ENCODE measurements at places on chromosomes 7 and 10.

GRCh38 chr7:146131701-146132100, 15.1 kb downstream of the CNTNAP2 start:
- no peak for DNase-seq

- DNase-seq, result peak; percentile 65
These were observed 26.4 kb downstream of the CDK6 start for GRCh38 chr7:92809760-92810573.

- DNase-seq, result no peak
These were observed 375 bp upstream of the FGF8 start for GRCh38 chr10:101776161-101776817.

DNA sequence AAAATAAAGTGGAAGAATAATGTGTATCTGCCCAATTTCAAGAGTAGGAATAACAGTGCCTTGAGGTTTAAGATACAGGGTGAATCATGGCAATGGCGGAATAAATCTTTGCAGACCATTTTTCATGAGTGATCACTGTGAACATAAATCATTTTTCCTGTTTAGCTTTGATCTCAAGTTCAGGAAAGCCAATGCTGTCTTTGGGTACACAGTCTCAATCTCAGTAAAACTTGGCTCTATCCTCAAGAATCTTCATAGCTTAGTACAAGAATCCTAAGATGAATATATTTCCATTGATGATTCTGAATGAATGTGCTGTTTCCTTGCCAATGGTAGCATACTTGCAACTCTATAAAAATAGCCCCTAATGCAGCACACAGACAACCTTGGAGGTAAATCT, 6.8 kb downstream of the NAMPT start:
- no peak for DNase-seq

All from left renal cortex interstitium (tissue), 4 donors.